ENCODE measurements at places on chromosomes 12 and 14.
A peak's percentile ranks its signal among the peaks of the same experiment; 100 is the strongest.

DNA sequence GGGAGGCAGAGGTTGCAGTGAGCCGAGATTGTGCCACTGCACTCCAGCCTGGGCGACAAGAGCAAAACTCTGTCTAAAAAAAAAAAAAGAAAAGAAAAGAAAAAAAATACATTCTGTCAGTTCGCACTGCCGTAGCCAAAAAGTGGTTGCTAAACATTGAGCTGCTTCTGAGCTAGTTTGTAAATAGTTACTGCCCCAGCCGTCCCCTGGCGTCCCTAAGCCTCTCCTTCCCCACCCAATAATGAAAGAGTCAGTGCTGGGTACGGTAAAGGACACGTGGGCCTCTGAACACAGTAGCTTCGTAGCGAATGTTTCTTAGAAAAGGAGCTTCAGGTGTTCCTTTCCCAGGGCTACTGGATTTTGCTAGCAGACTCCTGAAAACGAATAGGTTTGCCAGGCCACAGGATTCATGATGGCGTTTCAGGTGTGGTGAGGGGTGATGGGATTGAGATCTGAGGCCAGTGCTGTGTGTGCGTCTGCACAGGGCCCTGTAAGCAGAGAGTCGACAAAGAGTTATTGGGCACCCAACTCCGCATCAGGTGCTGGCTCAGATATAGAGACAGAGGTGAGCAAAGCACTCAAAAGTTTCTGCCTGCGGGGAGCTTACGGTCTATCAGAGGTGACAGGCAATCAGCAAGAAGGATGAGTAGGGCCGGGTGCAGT is 94.1 kb downstream of the LGMN start:
- no peak for DNase-seq

GRCh38 chr14:94393474-94393873 is 5.1 kb upstream of the SERPINA1 start:
- DNase-seq = no peak

- DNase-seq = no peak
These were observed 1459.6 kb upstream of the TMEM132C start for GRCh38 chr12:126807312-126807865.

DNA sequence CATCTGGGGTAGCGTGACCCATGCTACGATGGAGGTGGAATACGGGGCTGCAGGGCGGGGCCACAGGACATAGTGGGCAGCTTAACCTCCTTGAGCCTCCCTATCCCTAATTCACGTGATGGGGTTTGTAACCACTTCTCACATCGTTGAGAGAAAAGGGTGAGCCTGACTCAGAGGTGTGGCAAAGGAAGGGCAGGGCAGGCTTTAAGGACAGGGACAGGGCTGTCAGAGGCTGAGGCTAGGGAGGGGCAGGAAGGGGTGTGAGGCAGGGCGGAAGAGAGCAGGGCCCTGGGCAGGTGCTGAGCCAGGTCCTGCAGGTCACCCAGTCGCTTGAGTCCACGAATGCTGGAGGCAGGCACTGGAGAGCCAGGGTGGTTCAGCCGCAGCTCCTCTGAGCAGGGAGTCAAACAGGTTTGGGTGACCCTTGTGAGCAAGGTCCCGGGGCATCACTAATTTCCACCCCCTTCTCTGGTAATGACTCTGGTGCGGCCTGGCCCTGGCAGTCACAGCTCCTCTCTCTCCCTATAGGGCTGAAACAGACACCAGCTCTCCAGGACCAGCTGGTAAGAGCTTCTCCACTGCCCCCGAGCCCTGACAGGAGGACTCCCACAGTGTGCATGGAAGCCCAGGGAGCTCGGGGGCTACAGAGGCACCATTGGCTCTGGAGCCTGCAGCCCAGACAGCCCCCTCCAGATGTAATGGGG is 7.5 kb upstream of the AQP2 start:
- DNase-seq = no peak

GRCh38 chr14:59117754-59118528 is 70.5 kb upstream of the DAAM1 start:
- no peak for DNase-seq

DNA sequence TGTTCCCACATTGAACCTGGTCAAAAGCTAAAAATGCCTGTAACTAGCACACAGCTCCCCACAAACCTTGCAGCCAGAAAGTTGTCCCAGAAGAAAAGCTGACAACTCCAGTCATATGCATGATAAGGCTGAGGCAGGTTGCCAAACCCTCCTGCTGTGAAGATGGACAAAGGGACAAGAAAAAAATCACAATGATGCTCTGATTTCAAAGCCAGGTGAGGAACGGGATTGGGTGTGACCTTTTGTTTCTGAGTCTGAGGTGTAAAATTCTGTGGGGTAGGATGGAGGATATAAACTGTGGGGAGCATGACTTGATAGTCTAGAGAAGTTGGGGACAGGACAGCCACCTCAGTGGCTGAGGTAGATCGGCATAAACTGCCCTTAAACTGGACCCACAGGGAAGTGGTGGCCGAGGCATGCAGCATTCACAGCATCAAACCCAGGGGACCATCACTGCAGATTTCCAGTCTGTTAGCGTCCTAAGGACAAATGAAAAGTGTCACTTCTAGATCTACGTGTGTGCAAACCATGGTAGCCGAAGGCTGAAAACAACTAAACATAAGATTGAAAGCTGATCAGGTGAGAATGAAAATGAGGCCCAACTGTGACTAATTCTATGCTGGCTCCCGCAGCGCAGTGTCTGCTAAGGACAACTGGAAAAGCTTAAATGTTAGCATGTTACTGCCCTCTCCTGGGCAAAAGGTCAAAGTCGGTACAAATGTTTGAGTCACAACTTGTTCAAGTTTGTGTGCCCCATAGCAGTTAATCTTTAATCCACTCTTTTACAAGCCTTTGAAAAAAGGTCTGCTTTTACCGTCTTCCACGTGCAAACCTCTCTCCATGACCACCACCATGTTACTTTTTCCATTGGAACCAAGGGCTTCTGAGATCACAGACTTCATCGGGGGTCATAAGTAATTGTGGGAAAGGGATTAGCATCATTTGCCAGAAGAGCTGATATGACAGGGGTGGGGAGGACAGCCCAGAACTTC is 39.8 kb downstream of the GRIN2B start:
- DNase-seq = peak; percentile 11

All from astrocyte of the cerebellum (primary cell).